Smooth muscle cell of bladder (primary cell): ENCODE measurements at places on chromosomes 6 and 20. TPM values are rescaled to one million over a fixed set of nuclear protein-coding genes. Genes with fewer than 3 reads are reported as not detected.

Gene CFAP206
- under 0.01 and 0.09 TPM in 2 replicates for total RNA-seq

Gene DBNDD2
- total RNA-seq, result 0.71 and 1.1 TPM in 2 replicates

Gene MAP1LC3A
- 17.4 and 21.1 TPM in 2 replicates for total RNA-seq

Gene SLX4IP
- 3.7 and 3.8 TPM in 2 replicates for total RNA-seq

Gene SNAI1
- total RNA-seq, result 0.43 and 0.92 TPM in 2 replicates

Gene MPIG6B
- not detected in 2 replicates for total RNA-seq
